Bone marrow (tissue), 2 donors: ENCODE measurements at places on chromosomes 1 and 21.

DNA sequence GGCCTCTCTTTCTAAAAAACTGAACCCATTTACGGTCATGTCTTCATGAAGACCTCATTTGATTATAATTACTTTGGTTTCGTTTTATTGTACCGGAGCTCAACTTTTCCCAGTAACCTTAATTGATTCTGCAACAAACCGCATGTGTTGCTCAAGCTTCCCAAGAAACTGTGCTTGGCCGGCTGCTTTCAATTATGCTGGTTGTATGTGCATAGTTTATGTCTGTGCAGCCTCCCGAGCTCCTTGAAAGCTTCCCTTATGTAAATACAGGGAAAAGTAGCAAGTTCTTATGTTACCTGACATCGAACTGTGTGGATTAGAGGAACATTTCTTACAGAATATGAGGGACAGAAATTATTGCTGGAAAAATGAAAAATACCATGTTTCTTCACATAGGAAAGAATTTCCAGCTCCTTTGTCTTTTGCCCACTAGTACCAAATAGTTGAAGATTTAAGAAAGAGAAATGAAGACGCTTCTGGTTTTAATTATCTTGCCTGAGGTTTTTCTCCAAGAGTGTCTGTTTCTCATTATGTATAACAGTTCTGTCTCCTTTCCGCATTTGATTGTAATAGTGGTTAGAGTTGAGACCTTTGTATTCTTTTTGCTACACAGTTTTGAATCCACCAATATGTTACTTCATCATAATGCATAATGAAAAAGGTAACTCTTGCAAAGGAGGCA is 2.1 kb downstream of the VCAM1 start:
- no peak for DNase-seq

GRCh38 chr1:25341746-25342145 is 3.6 kb downstream of the TMEM50A start:
- no peak for DNase-seq

DNA sequence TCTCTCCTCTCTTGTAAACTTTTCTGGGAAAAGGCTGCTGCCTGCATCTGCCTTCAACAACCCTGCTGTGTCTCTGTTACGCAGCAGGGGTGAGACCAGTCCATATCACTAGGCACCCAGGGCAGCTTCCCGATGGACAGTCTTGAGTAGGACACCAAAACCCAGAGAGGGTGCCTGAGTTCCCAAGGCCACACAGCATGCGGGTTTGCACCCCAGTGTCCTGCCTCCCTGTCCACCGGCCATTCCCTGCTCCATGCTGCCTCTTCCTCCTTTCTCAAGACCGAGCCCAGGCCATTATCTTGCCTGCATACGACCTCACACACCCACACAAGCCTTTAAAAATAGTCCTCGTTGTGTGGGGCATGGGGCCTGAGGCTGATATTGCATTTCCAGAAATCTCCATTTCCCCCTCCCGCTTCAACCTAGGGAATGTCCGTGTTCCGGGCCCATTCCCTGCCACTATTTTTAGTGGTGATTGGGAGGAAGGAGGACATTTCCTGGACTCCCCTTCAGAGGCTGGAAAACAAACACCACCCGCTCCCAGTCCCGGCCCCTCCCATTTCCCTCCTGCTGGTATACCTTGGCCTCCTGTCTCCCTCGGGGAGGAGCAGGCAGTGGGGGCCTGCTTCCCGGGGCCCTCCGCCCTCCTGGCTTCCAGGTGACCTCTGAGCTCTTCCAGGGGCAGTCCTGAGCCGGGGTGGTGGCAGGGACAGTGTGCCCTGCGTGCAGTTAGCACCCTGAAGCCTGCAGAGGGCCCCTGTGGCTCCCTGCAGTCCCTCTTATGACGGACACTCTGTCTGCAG is 132.4 kb upstream of the TMEM51 start:
- DNase-seq = no peak

DNA sequence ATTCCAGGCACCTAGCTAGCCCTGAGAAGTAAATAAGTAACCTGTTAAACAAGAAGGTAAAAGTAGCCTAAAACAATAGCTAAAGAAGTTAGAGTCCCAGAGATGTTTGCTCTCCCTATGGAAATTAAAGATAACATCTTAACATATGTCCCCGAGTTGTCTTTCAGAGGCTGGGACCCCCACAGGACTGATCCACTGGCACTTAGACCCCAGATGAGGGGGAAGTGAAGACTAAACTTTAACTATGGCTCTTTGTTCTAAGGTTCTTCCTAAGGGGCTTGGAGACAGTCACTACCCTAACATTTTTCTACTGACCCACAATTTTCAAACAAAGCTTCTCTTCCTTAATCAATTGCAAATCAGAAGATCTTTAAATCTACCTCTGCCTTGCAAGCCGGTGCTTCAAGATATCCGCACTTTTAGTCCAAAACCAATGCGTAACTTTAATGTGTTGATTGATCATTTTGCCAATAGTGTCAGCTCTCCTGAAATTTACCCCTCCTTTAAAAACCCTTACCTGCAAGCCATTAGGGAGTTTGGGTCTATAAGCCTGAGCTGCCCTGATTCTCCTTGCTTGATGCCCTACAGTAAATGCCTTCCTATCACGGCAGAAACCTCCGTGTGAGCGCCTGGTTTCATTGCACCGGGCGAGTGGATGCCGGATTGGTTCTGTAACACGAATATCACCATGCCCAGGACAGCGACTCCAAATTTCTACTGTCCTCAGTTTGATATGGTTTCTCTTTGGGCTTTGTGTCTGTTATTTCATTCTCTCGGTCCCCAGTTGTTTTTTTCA is 404.4 kb downstream of the SIPA1L2 start:
- no peak for DNase-seq

DNA sequence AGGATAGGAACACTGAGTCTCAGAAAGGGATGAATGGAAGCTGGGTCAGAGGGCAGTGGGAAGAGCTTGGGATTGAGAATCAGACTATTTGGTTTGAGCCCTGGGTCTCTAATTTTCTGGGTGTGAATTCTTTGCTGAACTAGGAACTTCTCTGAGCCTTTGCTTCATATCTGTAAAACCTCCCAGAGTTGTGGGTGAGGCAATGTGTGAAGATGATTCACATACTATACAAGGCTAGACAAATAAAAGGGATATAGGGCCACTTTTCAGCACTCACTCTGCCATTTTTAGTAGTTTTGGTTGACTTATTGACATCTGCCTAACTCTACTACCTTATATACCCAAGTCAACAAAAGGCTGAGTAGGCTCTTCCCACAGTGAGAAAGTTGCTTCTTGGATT is 77.7 kb upstream of the JUN start:
- DNase-seq = no peak

DNA sequence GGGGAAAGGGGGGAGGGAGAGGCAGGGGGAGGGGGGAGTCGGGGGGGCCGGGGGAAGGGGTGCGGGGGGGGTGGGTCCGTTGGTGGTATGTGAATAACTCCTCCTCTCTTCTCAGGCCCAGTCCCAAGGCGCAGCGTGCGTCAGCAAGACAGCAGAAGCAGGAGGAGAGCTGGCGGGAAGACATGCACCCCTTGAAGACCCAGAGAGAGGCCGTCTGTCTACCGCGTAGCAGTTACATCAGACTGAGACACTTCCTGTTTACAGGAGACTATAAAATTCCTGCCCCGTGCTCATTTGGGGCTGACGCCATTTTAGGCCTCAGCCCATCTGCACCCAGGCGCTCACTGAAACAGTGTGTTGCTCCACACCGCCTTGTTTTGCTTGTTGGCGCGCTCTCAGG is 55.3 kb downstream of the SETD4 start:
- DNase-seq = no peak

- DNase-seq = no peak
Observed at GRCh38 chr1:12616709-12617373, 1.2 kb downstream of the DHRS3 start.
